ENCODE measurements at places on chromosomes 3 and 15.

GRCh38 chr3:182104881-182105280 is 393.2 kb downstream of the SOX2 start:
- no peaks in the 10 kb centered on the region for H3K27me3 ChIP-seq
- no peaks in the 10 kb centered on the region for H3K36me3 ChIP-seq
- H3K4me1 ChIP-seq: no peaks in the 10 kb centered on the region
- no peak for DNase-seq
- H3K4me3 ChIP-seq: no peak overlapping the region

GRCh38 chr3:61664105-61664482 is 102.7 kb downstream of the PTPRG start:
- no peaks in the 10 kb centered on the region for H3K36me3 ChIP-seq
- H3K27ac ChIP-seq: peak overlapping the region; percentile 93
- DNase-seq: peak; percentile 31
- H3K27me3 ChIP-seq: no peaks in the 10 kb centered on the region

- no peaks in the 10 kb centered on the region for H3K36me3 ChIP-seq
- H3K4me3 ChIP-seq: no peak overlapping the region
- H3K4me1 ChIP-seq: no peaks in the 10 kb centered on the region
- H3K27me3 ChIP-seq: no peaks in the 10 kb centered on the region
- no peak for DNase-seq
- H3K27ac ChIP-seq: no peak overlapping the region
Observed at GRCh38 chr3:157912514-157913451, 193.4 kb downstream of the SHOX2 start.

DNA sequence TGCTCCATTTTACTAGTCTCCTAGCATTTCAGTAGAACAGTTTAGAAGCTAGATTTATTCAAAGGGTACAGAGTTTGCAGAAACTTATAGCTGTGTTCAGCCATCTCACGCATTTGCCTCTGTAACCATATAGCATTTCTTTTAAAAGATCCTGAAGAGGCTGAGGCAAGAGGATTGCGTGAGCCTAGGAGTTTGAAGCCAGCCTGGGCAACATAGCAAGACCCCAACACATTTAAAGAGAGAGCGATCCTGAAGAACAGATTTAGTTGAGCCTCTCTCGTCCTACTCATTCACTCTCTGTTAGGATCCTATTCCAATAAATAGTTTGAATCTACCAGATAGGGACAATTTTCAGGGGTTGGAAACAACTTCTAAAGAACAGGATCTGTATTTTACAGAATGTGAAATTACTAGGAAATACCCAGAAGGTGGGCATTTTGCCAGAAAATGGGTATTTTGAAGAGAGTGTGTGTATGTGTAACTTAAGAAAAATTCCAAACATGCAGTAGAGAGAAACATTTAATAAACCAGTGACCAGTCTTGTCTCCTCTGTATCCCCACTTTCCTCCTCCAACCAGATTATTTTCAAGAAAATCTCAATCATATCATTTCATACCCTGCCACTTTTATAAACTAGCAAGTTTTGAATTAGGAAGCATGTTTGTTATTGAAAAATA is 4.5 kb downstream of the EIF3J start:
- H3K36me3 ChIP-seq: peaks cover 8% of the 10 kb centered on the region
- DNase-seq: no peak
- H3K4me3 ChIP-seq: no peak overlapping the region
- H3K27me3 ChIP-seq: no peaks in the 10 kb centered on the region

- H3K4me3 ChIP-seq: no peak overlapping the region
- no peaks in the 10 kb centered on the region for H3K36me3 ChIP-seq
- H3K27ac ChIP-seq: no peak overlapping the region
- no peak for DNase-seq
Observed at GRCh38 chr3:10515884-10516495, 10.6 kb upstream of the ATP2B2 start.

- H3K4me3 ChIP-seq: no peak overlapping the region
- H3K36me3 ChIP-seq: no peaks in the 10 kb centered on the region
- no peak overlapping the region for H3K27ac ChIP-seq
- no peak for DNase-seq
- peaks cover 5% of the 10 kb centered on the region for H3K4me1 ChIP-seq
Observed at GRCh38 chr15:42474827-42475226, 16.1 kb downstream of the ZNF106 start.

DNA sequence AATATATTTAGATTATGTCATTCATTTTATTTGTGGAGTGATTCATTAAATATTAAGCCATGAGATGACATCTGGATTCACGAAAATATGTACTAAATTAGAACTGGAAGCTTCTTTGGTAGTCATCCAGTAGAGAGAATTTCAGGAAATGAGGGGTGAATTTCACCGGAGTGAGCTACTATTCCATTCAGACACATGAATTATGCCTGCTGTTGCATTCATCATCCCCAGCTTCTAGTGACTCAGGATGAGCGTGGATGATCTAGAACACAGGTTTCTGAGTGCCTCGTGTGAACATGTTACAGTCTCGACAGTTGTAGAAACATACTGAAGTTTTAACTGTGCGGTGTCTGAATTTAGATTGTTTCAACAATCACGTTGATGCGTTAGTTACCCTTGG is 42.9 kb upstream of the GABRG3 start:
- H3K4me1 ChIP-seq: no peaks in the 10 kb centered on the region
- H3K36me3 ChIP-seq: no peaks in the 10 kb centered on the region
- H3K27ac ChIP-seq: no peak overlapping the region
- no peak overlapping the region for H3K4me3 ChIP-seq

DNA sequence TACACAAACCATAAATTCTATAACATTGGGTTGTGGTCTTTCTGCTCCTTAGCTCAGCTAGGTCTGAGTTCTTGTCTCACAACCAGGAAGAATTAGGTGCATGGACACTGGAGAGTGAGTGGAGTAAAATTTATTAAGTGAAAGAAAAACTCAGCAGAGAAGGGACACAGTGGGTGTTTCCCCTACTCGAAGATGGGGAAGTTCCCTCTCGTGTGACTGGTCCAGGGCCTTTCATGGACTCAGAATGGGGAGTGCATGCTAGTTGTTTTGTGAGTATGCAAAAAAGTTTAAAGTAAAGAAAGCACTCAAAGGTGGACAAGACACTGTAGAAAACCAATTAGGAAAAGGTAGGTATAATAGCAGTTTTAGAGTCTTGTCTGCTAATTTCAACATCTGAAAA is 215.5 kb upstream of the RORA start:
- H3K4me1 ChIP-seq: peaks cover 2% of the 10 kb centered on the region
- no peaks in the 10 kb centered on the region for H3K36me3 ChIP-seq
- no peaks in the 10 kb centered on the region for H3K27me3 ChIP-seq
- H3K27ac ChIP-seq: no peak overlapping the region

All from SK-N-SH (cell line).